ENCODE measurements at places on chromosomes 6 and 20. TPM values are rescaled to one million over a fixed set of nuclear protein-coding genes. Genes with fewer than 3 reads are reported as not detected.

Gene POPDC3
- 41.7 TPM for total RNA-seq

Gene GPR6
- not detected for total RNA-seq

DNA sequence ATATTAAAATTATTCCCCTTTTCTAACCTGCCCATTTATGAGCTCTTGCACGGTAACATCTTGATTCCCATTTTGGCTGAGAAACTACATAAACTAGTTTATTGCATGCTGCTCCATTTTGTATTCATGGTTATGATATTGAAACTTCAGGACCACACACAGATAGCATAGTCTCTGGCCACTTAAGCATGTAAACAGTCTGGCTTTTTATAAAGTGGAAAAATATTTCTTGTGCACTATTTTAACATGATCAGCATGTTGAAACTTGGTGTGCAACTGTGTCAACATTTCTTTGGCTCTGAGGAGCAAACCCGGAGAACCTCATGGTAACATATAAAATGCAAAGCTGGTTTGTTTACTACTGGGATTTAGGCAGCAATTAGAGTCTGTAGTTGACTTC is 70.7 kb downstream of the SLX4IP start:
- no peak overlapping the region for H3K4me3 ChIP-seq
- H3K27me3 ChIP-seq = no peaks in the 10 kb centered on the region
- H3K36me3 ChIP-seq = no peaks in the 10 kb centered on the region
- H3K4me1 ChIP-seq = peaks cover 78% of the 10 kb centered on the region

GRCh38 chr6:22019857-22020256 is 277.0 kb downstream of the PRL start:
- no peaks in the 10 kb centered on the region for H3K27me3 ChIP-seq
- peaks cover 22% of the 10 kb centered on the region for H3K4me1 ChIP-seq
- H3K36me3 ChIP-seq = no peaks in the 10 kb centered on the region
- no peak overlapping the region for H3K27ac ChIP-seq
- no peak overlapping the region for H3K4me3 ChIP-seq

DNA sequence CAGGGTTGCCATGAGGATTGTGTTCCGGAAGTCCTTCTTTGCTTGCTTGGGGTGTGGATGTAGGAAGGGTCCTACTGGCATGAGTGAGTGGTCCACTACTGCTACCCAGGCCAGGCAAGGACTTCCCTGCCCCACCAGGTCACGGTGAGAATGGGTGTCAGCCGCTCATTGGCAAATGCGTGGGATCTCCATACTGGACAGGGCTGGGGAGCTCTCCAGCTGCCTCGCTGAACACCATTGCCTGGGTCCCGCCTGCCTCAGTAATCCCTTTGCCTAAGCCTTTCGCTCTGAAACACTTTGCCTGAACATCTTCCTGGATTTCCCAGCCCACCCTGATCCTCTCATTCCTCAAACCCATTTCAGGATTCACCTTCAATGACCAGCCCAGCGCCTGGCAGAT is 59.5 kb downstream of the CTCFL start:
- no peaks in the 10 kb centered on the region for H3K36me3 ChIP-seq
- no peaks in the 10 kb centered on the region for H3K4me1 ChIP-seq
- no peak overlapping the region for H3K27ac ChIP-seq
- no peak for DNase-seq
- H3K4me3 ChIP-seq = no peak overlapping the region

GRCh38 chr6:133888929-133889556 is at the start of gene TCF21:
Gene TCF21 (plus strand): TSS chr6:133889113. CDS start chr6:133889398, 285 bp downstream.
- H3K27me3 ChIP-seq = no peaks in the 10 kb centered on the region
- no peak for DNase-seq
- no peak within 1 kb of the TSS for H3K4me3 ChIP-seq
- H3K36me3 ChIP-seq = no peaks in the 10 kb centered on the region

Measured in SJSA1 (cell line).